GM20000 (cell line): ENCODE measurements at places on chromosomes 1 and 21.
A peak's percentile ranks its signal among the peaks of the same experiment; 100 is the strongest.

- DNase-seq = no peak
These were observed 93.3 kb upstream of the ZNHIT6 start for GRCh38 chr1:85801520-85801919.

DNA sequence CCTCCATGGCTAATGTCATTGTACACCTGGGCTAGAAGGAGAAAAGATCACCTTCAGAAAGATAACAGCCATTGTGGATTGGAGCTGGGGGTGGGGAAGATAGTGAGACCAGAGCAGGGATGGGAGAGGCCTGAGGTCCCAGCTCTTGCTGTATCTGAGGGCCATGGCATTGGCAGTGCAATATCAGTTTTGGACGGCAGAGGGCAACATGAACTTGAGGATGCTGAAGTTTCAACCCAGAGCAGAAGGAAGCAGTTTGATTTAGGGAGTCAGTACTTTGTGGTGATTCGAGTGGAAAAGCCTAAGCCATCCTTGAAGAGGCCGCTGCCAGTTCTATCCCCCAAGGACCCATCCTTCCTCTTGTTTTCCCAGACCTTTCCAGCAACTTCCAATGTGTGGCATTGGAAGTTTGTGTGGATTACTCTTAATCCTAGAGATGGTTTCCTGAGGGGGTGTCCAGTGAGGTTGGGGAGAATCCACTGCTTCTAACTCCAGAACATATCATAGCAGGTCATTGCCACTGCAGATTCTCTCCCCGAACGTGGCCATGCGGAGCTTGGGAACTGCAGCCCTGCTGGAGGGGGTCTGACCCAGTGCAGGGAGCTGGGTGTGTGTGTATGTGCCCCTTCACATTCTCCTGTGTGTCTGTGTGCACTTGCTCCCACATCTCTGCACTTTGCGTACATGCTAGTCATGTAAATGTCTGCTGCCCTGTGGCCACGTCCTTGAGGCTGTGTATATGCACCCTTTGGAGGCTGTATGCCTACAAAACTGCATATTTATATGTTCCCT is 24.1 kb downstream of the SLC26A9 start:
- DNase-seq = peak; percentile 77

- DNase-seq = no peak
These were observed 186.7 kb downstream of the FOXD2 start for GRCh38 chr1:47624531-47624930.

DNA sequence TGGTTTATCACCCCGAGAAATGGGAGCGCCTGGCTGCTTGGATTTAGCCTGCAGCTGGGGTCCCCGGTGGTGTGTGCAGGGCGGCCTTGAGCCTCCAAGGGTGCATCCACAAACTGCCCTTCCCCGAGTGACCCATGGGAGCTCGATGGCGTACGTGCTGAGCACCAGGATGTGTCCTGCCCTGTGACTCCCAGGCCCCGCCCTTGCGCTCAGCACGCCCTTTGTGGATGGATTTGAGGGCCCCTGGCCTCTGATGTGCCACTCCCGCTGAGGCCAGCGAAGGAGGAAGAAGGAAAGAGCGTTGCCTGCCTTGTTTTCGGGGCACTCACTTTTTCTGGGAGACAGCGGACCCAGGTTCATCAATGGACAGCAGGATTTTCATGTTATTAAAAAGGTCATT is 1.7 kb upstream of the TFF3 start:
- no peak for DNase-seq

DNA sequence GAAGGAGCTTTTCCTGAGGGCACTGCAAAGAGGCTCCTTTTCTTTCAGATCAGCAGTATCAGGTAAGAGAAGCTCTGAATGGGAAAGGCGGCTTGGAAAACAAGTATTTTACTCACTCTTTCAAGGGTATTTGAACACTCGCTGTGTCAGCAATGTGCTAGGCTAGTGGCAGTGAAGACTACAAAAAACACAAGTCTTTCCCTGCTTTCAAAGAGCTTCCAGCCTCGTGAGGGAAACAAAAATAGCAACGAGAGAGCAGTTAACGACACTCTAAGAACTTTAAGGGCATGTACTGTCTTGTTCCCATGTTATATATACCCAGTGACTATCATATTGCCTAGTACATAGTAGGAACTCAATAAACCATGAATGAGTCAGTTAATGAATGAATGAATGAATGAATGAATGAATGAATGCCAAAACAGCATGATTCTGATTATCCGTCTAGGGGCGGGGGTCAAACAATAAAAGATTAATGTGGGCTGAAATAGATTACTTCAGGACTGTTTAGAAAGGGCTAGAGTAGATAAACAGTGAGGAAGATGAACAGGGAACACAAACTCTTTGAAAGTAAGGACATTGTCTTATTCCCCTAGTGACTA is 14.2 kb upstream of the MCOLN3 start:
- no peak for DNase-seq

DNA sequence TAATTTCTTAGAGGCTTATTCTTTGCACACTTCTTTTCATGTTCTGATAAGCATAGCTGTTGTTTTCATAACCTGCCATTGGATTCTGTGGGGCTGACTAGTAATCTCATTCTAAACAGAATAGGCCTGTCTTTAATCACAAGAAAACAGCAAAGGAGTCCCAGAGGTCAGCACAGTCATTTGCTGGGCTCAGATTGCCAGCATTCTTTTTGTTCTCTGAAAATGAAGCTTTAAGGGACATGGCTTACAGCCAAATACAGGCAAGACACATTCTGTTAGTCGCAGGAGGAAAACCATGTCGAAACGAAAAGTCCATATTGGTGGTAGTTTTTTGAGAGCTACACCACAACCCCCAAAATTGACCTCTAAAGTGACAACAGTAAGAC is 75.0 kb downstream of the MRPS6 start:
- no peak for DNase-seq

GRCh38 chr1:21916447-21917238 is 20.5 kb downstream of the HSPG2 start:
- DNase-seq = no peak

DNA sequence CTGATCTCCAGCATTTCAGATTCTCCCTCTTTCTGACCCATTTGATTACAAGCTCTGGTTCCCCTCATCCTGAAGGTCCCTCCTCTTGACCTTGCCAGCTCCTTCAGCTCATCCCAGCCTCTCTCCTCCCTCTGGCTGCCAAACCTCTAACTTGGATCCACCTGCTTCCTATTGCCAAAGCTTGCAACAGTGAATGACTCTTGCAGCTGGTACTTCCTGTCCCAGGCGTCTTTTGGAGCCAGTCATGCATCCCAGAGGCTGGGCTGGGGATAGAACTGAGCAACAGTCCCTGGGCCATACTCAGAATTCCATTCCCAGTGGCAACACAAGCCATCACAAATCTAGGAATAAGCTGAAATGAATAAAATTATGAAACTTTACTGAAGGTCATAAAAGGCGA is 27.7 kb upstream of the SPOCD1 start:
- no peak for DNase-seq

GRCh38 chr1:118483245-118484006 is 298.4 kb upstream of the SPAG17 start:
- no peak for DNase-seq

DNA sequence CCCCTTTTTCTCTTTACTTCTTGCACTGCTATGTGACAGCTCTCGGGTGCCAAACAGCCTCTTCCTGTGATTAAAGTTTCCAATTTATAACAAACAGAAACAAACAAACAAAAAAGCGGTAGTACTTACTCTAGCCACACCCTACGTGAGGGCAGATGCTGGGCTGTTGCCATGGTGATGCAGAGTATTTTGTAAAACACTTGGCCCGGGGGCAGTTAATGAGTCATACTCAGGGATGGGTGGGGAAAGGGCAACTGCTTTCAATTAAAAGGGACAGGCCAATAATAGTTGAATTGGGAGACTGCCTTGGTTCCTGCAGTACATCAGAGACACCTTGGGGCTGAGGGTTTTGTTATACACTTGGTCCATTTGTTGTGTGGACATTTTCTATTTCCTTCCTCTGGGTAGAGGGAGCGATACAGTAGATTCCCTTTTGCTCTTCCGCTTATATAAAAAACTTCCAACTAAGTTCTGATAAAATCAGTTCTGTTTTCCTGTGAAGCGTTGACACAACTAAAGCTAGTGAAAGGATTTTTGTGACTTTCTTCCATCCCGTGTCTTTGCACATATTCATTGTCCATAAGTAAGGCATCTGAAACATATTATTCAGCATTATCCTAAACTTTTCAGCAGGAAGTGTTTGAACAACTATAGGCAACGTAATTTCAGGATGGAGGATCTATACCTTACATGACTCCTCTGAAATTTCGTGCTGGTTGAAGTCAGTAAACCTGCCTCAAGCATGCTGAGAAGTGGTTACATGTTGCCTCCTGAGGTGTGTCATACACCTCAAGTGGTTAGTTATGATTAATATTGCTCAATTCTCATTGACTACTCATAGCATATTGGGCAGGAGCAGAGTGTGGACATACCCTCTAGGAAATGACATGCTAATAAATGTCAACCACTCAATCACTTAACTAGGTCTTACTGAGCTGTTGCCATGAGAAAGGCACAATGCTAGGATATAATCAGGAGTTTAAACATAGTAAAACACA is 36.7 kb upstream of the THEM4 start:
- DNase-seq = peak; percentile 16
